ENCODE measurements at places on chromosomes 16 and 17. TPM values are rescaled to one million over a fixed set of nuclear protein-coding genes. Genes with fewer than 3 reads are reported as not detected.
A peak's percentile ranks its signal among the peaks of the same experiment; 100 is the strongest.

GALR2 gene
- 0.19 TPM for total RNA-seq

DNA sequence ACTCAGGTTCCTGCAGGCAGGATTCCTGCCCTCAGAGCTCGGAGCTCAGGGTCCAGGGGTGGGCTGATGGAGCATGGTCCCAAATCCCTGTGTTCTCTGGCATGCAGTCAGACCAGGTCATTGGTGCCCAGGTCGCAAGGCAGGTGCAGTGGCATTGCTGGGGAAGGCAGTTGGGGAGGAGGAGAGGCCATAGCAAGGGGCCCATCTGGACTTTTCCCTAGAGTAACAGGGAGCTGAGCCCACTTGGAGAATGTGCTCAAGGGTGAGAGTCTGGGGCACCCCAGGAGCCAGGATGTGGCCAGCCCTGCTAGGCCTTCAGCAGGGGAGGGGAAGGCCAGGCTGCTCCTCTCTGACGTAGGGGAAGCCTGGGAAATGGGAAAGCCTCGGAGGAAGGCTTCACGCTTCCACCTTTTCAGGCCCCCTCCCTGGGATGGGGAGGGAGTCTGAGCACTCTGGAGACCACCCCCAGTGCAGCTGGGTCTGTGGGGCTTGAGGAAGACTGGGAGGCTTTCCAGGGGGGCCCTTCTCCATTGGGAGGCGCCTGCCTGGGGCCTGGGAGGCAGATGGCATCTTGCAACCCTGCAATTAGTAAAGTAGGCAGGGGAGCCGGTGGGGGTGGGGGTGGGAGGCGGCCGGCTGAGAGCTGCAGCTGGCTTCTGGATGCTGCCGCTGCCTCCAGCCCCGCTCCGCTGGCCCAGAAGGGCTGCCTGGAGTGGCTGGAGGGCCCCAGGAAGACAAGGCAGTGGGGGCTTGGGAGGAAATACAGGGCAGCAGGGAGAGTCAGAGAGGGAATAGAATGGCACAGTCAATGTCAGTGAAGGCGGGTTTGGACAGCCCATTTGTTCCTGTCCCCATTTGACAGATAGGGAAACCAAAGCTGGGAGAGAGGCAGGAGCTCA, 21.1 kb upstream of the DOK4 start:
- H3K4me3 ChIP-seq, result no peak overlapping the region
- H3K36me3 ChIP-seq, result no peaks in the 10 kb centered on the region
- no peaks in the 10 kb centered on the region for H3K27me3 ChIP-seq
- no peaks in the 10 kb centered on the region for H3K4me1 ChIP-seq
- no peak for DNase-seq

SLC6A2 gene
- 0.16 TPM for total RNA-seq

GRCh38 chr17:63477480-63478440, 899 bp downstream of the ACE start:
- H3K27ac ChIP-seq, result peak overlapping the region; percentile 80
- peak; percentile 54 for DNase-seq
- H3K4me3 ChIP-seq, result peak overlapping the region; percentile 65
- no peaks in the 10 kb centered on the region for H3K36me3 ChIP-seq
- H3K27me3 ChIP-seq, result peaks cover 6% of the 10 kb centered on the region
- peaks cover 18% of the 10 kb centered on the region for H3K4me1 ChIP-seq
